ENCODE measurements at places on chromosomes 5 and 9.

- no peak for DNase-seq
Observed at GRCh38 chr5:38467353-38468040, 88.9 kb downstream of the LIFR start.

- DNase-seq = no peak
Observed at GRCh38 chr5:132665574-132666080, 7.7 kb downstream of the IL13 start.

- no peak for DNase-seq
Observed at GRCh38 chr5:160516696-160517530, 95.3 kb downstream of the PTTG1 start.

- no peak for DNase-seq
Observed at GRCh38 chr9:32589083-32589723, 16.2 kb upstream of the NDUFB6 start.

GRCh38 chr5:147743678-147744374 is 38.7 kb downstream of the JAKMIP2 start:
- DNase-seq = no peak

DNA sequence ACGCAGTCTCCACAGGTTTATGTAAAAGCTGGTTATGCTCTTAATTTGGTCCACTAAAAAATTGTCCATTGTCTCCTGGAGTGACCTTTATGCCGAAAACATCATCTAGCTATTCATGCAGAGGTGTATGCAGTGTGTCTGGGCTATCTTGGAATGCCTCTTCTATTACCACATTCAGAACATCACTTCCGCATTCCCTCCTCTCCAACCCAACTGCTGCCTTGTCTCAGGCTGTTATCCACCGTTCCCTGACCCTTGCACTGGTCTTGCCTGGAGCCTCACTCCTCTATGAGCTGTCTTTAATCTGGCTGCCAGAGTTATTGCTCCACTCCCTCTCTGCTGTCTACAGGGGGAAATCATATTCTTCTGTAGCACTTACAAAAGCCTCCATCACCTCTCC is 214.1 kb upstream of the ANKRD55 start:
- no peak for DNase-seq

- DNase-seq = no peak
Observed at GRCh38 chr5:4772591-4772990, 367.5 kb upstream of the ADAMTS16 start.

DNA sequence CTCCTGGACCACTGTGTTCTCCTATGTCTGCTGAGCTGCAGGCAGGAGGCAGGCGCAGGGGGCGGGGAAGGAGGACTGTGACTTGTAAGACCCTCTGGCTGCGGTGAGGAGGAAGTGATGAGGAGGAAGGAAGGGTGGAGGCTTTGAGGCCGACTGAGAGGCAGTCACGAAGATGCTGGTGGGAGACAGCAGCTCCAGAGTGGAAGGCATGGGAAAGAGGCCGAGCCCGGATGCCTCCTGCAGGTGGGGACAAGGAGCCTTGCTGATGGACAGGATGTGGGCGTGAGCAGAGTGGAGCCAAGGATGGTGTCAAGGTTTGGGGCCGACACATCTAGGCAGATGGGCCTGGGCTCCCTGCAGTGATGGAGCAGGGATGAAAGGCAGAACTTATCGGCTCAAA is 74.3 kb upstream of the ICE1 start:
- no peak for DNase-seq

GRCh38 chr9:107636571-107637381 is 147.2 kb upstream of the KLF4 start:
- DNase-seq = no peak

DNA sequence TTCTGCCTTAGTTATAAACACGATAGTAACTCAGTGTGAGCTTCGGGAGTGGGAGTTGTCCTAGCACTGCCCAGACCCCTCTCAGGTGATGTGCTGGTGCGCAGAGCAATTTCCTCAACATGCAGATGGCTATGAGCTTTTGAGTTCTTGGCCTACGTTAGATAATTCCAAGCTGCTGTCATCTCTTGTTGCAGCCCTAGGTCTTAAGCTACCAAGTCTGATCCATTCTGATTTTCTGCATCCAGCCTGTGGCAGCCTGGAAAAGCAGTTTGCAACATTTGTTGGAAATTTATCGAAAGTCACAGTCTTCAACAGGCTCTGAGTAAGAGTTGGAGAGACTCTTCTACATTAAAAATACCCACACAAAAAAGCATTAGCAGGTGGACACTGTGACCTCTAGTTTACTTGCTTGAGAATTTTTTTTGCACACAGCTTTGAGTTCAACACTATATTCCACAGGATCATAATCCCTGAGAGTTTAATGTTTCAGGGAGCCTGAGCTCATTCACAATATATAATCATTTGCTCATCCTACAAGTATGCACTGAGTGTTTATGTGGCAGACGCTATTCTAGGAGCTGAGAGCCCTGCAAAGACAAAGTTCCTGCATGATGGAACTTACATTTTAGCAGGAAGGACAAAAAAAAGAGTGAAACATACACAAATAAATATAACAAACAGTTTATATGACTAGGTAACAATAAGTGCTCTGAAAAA is 91.6 kb downstream of the UBE2QL1 start:
- DNase-seq = no peak

- DNase-seq = no peak
Observed at GRCh38 chr9:83340451-83340850, 197.8 kb downstream of the FRMD3 start.

DNA sequence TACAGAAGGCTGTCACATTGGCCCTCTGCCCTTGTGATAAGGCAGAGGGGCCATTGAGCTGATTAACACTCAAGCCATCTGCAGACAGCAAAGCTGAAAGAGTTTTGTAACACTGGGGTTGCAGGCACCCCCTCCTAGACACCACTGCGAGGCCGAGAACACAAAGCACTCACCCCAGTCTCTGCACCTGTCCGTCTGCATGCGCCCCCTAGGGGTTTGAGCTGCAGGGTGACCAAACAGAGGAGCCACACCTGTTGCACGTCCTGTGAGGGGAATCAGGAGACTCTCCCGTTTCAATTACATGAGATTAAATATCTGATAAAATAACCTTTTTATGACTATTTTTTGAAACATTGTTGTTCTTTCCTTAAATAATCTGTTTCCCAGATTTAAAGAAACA is 1180.4 kb downstream of the CDH9 start:
- no peak for DNase-seq

DNA sequence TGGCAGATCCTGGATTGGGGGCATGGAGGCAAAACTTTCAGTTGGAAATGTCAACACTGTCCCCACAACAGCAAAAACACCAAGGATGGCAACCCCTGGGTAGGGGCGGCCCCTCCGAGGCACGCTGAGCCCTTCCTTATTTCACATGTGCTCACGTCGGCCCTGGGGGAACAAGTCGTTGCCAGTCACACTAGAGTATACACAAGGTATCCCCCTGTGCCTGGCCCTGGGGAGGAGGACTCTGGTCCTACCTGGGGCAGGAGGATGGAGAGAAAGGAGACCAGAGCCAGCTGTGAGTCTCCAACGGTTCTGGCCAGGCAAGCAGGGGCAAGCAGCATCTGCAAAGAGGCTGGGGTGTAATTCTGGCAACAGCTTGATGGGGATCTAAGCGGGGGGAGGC is 126.9 kb upstream of the FOXD4L5 start:
- no peak for DNase-seq

DNA sequence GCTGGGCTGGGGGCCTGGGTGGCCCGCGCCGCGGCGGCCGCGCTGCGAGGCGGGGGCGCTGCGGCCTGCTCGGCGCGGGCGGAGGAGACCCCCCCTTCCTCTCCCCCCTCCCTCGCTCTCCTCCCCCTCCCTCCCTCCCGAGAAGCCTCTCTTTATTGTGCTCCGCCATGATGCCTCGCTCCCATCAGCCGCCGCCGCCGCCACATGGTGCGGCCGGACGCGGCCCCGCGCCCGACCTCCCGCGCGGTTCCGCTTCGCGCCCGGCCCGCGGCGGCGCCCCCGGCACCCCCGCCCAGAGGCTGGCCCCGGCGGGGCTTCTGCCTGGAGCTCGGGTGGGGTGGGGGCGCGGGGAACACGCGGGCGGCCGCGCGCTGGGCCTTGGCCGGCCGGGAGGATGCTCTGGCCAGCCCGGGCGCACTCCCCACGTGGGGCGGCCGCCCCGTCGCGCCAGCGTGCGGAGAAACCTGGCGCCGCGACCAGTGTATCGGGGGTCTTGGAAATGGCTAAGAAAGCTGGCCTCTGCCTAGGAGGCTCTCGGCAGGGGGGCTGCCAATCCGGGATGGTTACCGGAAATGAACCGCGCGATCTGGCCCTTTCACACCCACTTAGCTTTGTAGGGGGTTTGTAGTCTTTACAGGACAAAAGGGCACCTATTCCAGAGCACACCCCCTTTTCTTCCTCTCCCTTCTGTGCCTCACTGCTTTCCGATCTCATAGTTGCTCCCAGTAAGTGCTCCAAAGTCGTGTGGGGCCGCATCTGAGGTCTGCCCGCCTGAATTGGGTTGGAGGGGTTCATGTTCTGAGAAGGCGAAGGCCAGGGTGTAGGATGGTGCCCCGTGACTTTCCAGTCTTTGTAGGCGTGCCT is 1.0 kb downstream of the SET start:
- DNase-seq = no peak

- DNase-seq = no peak
Observed at GRCh38 chr5:17448877-17449276, 49.2 kb upstream of the TAF11L2 start.

GRCh38 chr5:65395526-65396155 is 86.1 kb downstream of the ADAMTS6 start:
- DNase-seq = no peak

DNA sequence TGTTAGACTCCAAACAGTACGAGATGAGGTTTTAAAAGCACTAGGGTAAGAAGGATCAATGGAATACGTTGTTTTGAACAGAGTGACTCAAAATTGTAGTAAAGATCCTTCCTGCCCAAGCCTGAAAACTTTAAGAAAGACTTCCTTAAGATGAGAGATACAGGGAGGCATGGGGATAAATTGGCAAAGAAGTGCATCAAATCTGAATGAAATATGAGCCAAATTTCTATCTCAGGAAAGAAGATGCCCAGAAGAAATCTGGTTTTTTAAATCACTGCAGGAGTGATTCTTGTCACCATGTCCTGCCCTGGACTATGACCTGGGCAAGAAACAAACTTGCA is 14.9 kb downstream of the FCN2 start:
- no peak for DNase-seq

- no peak for DNase-seq
Observed at GRCh38 chr5:158684469-158684868, 415.2 kb downstream of the EBF1 start.

- DNase-seq = no peak
Observed at GRCh38 chr5:179165421-179166170, 105.4 kb downstream of the ZNF354C start.

GRCh38 chr9:92247981-92248380 is 45.5 kb downstream of the IARS1 start:
- no peak for DNase-seq

DNA sequence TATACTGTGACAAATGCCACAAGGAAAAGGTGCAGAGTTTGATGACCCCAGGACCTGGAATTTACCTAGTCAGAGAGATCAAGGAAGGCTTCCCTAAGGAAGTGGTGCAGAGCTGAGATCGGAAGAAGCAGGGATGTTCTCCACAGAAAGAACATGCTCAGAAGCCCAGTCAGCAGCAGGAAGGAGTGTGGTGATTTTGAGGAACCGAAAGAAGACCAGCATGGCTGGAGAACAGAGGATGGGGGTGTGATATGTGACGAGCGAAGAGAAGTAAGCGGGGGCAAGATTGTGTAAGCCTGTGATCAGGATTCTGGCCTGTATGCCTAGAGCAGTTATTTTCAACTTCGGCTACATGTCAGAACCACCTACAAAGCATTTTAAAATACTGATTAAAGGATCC is 18.7 kb upstream of the PIK3R1 start:
- DNase-seq = no peak

- no peak for DNase-seq
Observed at GRCh38 chr5:180208435-180209081, 453 bp downstream of the RASGEF1C start.

DNA sequence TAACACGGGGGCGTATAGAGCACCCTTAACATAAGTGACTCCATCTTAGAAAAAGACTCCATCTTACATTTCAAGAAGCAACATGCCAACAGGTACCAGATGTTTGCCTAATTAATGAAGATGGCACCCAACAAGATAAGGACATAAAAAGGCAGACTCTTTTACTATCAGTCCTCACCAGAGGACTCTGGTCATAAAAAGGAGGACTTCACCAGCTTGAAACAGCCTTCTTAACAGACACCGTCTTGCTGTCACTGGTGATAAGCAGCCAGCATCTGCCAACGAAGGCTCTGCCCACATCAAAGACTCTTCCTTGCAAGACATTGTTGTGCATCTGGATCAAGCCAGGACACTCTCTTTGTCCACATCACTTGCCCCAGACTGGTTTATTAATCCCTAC is 80.3 kb downstream of the S1PR3 start:
- no peak for DNase-seq
